ENCODE measurements at places on chromosomes 12 and 14.
A peak's percentile ranks its signal among the peaks of the same experiment; 100 is the strongest.

GRCh38 chr12:92466391-92467305 is 236.1 kb upstream of the PLEKHG7 start:
- DNase-seq = peak; percentile 90

DNA sequence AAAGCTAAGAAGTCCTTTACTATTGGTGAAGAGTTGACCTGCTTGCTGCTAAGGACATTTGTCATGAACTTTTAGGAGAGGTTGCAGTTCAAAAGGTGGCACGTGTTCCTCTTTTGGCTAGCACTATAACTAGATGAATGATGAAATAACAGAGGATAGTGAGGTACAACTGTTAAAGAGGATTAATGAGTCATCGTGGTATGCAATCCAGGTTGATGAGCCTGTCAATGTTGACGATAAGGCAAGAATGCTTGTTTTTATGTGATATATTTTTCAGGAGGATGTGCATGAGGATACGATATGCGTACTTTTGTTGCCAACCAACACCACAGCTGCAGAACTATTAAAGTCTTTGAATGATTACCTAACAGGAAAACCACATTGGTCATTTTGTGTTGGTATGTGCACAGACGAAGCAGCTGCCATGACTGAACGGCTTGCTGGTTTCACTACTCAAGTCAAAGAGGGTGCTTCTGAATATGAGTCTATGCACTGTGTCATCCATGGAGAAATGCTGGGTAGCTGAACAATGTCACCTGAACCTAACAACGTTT is 10.6 kb downstream of the CEP128 start:
- DNase-seq = peak; percentile 98

DNA sequence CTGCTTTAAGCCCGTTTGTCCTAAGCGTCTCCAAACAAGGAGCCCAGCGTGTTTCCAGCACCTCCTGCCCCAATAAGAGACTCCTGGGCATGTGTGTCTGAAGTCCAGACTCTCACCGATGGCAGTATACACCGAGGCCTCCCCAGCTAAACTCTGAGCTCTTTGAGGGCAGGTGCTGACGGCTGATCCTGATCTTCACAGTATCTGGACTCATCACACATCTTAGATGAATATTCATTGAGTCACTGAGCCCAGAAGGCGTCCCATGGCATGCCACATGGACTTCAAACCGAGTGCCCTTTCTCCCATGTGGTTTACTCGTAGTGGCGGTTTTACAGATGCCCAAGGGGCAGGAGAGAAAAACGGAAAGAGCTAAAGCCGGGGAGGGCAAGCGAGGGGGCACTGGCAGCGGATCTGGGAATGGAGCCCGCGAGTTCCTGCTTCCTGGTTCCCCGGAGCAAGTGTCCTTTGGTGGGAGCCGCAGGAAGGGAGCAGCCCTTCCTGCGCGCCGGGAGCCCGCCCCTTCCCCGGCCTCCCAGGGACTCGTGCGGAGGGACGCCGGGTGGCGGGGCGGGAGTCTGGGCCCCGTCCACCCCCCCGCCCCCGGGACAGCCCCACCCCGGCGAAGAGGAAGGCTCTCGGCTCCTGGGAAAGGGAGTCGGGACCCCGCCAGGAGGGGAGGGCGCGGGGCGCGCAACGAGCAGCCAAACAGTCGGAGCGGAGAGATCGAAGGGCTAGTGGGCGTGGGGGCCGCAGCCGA is 585 bp upstream of the TEAD4 start:
- DNase-seq = no peak

GRCh38 chr14:79111987-79112501 is 941.9 kb downstream of the NRXN3 start:
- DNase-seq = no peak

GRCh38 chr14:90678420-90678819 is 137.8 kb downstream of the TTC7B start:
- DNase-seq = peak; percentile 39
